ENCODE measurements at places on chromosomes 7 and 10.

DNA sequence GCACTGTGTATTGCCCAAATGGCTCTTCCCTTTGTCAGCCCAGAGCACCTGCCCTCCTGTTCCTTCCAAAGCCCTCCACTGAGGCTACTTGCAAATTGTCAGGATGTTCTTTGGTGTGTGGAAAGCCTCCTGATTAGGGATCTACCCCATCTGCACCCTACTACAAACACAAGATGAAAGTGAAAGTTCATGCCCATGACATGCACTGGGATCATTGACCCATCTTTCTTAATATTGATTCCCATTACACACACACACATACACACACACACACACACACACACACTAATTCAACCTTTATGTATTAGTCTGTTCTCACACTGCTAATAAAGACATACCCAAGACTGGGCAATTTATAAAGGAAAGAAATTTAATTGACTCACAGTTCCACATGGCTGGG is 213.7 kb upstream of the IGFBP3 start:
- no peak for DNase-seq

DNA sequence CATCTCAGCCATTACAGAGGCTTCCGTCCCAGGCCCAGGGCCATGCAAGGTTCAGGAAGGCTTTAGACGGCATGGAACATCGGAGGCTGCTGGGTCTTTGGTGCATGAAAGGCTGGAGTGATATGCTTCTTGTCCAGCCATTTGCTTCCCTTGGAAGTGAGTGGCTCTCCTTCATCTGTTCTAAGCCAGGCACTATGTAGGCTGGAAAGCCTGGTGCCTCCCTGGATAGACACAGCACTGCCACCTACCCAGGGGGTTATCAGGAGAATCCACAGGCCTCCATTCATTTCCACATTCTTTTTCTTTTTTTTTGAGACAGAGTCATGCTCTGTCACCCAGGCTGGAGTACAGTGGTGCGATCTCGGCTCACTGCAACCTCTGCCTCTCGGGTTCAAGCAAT is 31.6 kb upstream of the USP6NL start:
- no peak for DNase-seq

GRCh38 chr7:139294241-139294640 is 46.9 kb upstream of the FMC1 start:
- DNase-seq = no peak

DNA sequence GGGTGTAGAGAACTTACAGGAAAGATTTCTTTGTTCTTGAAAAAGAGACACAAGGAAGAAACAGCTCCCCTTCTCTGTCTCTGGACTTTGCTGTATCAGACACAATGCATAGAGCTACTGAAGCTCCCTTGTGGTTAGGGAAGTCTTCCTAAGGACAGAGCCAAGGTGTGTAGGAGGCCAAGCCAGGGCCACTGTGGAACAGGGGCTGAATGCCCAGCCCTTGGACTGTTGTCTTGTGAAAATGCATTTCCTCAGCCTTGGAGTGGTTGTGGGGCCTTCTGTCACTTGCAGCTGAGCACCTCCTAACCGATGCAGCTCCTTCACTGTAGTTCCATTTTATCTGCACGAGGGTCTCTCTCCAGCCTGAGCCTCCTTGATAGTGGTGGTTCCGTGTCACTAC is 353.4 kb downstream of the CCSER2 start:
- no peak for DNase-seq

DNA sequence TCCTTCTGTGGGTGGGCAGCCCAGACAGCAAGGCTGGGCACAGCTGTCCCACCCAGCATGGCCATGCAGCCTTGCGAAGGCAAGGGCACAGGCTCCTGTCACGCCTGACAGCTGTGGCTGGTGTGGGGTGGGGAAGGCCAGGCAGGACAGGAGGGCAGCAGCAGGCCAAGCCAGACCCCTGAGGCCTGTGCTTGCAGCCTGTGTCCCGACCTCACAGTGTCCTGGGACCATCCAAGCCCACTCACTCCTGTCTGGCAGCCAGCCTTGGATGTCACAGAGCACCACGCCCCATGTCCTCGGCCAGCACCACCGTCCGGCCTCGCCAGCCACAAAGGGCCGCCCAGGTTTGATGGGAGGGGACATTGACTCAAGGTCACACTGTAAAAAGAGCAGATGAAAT is 85.5 kb upstream of the LRRC4 start:
- no peak for DNase-seq

GRCh38 chr10:126646110-126646509 is 24.4 kb downstream of the C10orf90 start:
- DNase-seq = no peak

DNA sequence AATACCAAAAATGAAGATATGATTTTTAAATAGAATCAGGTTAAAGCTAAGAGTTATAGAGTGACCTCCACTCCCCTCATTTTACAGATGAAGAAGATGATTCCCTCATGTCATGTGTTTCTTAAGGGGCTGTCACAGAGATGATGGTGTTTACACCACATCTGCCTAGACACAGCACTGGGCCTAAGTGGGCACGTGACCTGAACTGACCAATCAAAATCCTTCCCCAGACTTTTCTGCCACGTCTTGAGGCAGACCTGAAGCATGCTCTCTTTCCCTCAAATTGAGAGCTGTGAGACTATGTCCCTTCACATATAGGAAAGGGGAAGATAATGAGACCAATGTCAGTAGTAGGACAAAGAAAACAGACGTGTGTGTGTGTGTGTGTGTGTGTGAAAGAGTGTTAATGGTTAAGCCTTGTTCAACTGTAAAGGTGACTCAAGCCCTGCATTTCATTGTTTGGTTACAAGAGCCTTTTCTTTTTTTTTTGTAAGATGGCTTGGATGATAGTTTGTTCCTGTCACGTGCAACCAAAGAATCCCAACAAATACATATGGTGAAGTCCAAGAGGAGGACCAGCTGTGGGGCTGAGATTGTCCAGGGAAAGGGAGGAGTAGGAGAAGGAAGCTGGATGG is 172.8 kb upstream of the AOAH start:
- DNase-seq = no peak

- no peak for DNase-seq
Observed at GRCh38 chr7:150473902-150474301, 23.5 kb downstream of the GIMAP8 start.

- DNase-seq = no peak
Observed at GRCh38 chr7:27202018-27202861, 2.3 kb upstream of the HOXA13 start.

DNA sequence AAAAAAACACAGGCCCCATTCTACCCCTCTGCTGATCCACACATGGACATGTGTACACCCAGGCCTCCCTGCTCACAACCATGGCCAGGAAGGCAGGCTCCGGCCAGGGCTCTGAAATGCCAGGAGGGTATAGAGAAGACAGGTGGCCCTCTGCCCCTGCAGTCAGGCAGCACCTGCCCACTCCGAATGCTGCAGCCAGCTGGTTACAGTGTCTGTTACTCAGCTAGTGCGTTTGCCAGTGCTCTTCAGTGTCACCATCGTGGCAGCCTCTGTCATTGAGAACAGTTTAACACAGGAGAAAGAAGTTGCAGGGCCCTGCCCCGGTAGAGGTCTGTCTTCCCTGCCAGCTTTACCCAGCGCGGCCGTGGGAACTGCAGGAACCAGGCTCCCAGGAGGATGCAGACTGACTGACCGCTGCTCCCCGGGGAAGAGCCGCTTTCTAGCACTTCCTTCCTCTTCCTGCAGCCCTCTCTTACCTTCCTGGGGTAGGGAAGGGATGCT is 128.8 kb upstream of the FAM20C start:
- no peak for DNase-seq

All from HuH-7 (cell line).